Activated CD8-positive, alpha-beta memory T cell treated with anti-CD3 and anti-CD28 coated beads, Interleukin-2, amount 10 ng/mL, durations not matched to agents 7 days and 5 days (primary cell): ENCODE measurements at places on chromosomes 6 and 20. TPM values are rescaled to one million over a fixed set of nuclear protein-coding genes. Genes with fewer than 3 reads are reported as not detected.

DNA sequence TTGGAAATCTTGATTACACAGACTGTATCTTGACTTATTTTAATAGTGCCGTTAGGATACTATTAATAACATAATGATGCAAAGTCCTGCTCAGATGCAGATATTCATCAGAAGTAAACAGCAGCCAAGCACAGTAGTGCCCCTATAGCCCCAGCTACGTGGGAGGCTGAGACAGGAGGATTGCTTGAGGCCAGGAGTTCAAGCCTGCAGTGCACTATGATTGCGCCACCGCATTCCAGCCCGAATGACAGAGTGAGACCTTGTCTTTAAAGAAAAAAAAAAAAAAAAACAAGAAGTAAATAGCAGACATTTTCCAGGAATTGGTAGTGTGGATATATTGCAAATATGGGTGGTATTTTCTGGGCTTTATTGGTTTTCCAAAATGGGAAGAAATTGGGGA lies 61.8 kb downstream of the TULP4 start:
- no peak for DNase-seq

- DNase-seq: peak; percentile 21
Measured at GRCh38 chr20:41174782-41175181, 37.4 kb downstream of the PLCG1 start.

GRCh38 chr6:38305995-38306681 lies 333.6 kb downstream of the BTBD9 start:
- DNase-seq: no peak

- DNase-seq: no peak
Measured at GRCh38 chr20:7378864-7379605, 561.2 kb downstream of the HAO1 start.

The MTFR2 gene
- 35.8 TPM for total RNA-seq

The ENPP1 gene
- 0.15 TPM for total RNA-seq

The C6orf141 gene
- total RNA-seq: not detected

DNA sequence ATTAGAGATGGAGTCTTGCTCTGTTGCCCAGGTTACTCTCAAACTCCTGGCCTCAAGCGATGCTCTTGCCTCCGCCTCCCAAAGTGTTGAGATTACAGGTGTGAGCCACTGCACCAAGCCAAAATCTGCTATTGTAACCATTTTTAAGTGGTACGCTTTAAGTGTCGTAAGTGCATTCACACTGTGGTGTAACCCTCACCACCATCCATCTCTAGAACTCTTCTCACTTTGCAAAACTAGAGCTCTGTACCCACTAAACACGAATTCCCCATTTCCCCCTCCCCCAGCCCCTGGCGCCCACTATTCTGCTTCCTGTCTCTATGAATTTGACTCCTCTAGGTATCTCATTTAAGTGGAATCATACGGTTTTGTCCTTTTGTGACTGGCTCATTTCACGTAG lies 2.8 kb upstream of the FAM83C start:
- DNase-seq: no peak

- no peak for DNase-seq
Measured at GRCh38 chr6:138833816-138834539, 38.1 kb downstream of the ECT2L start.

The ID1 gene
- total RNA-seq: not detected

The PEDS1 gene
- 25.4 TPM for total RNA-seq

- peak; percentile 58 for DNase-seq
Measured at GRCh38 chr6:101396548-101397173, 3.2 kb downstream of the GRIK2 start.

The LY6G6F gene
- not detected for total RNA-seq

The TRAPPC3L gene
- total RNA-seq: not detected

DNA sequence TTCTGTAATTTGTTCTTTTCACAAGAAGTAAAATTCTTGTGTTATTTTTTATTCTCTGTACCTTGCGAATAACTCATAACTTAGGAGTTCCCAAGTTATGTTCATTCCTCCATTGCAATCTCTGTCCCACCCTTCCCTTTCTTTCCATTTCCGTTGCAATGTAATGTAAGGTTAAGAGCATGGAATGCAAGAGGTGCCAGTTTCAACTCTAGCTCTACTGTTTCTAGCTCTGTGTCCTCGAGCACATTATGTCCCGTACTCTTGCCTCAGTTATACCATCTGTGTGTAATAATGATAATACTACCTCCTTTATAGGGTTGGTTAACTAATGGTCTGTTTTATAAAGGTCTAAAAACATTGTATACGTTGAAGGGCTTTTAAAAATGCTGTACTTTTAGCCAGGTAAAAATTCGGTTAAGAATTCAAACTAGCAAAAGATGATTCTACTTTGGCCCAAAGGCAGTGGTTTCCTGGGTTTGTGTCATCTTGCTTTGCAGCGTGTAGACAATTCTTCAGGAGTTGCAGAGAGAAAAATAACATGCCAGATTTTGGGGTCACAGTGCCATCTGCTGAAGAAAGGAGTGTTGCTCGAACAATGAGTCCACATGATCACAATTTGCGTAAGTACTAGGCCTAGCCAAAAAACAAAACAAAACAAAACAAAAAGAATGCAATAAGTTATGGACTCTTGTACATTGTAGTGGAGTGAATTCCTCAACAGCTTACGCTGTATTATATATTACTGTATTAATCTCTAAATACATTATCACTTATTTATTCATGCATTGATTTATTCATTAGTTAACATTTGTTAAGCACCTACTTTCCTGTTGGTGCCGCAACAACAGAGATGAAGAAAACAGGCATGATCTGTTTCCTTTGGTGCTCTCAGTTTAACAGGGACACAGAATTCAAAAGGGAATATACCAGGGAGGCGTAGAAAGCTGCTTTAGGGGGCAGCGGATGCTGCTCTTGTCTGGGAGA lies 10.0 kb upstream of the PFDN4 start:
- no peak for DNase-seq

- no peak for DNase-seq
Measured at GRCh38 chr6:118859517-118860064, 34.4 kb upstream of the ASF1A start.
